ENCODE measurements at places on chromosomes 1 and 21.

DNA sequence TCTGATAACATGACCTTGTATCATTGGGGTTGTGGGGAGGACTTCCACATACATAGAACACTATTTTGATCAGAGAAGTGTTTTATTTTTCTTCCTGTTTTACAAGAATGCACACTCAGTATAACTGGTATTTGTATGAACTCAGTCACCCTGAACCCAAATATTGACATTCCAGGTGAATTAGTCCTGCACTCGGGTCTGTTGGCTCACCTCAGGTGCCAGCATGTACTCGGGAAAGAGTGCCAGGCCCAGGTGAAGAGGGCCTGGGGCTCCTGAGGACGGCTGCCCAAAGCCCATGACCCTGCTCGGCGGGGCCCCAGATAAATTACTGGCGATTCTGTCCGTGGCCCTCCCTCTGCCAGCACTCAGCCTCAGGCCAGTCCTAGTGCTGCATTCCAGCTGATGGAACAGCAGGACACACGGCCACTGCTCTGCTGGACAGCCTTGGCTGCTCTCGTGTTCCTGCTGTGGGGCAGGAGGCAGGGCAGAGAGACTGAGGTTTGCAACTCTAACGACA is 75.4 kb upstream of the TMPRSS2 start:
- peak; percentile 13 for DNase-seq

GRCh38 chr1:47962750-47963492 is 34.3 kb downstream of the TRABD2B start:
- DNase-seq, result no peak

GRCh38 chr1:31954607-31955283 is 16.6 kb upstream of the PTP4A2 start:
- DNase-seq, result peak; percentile 86

GRCh38 chr1:228150120-228150460 is 360 bp downstream of the GJC2 start:
- DNase-seq, result peak; percentile 41

DNA sequence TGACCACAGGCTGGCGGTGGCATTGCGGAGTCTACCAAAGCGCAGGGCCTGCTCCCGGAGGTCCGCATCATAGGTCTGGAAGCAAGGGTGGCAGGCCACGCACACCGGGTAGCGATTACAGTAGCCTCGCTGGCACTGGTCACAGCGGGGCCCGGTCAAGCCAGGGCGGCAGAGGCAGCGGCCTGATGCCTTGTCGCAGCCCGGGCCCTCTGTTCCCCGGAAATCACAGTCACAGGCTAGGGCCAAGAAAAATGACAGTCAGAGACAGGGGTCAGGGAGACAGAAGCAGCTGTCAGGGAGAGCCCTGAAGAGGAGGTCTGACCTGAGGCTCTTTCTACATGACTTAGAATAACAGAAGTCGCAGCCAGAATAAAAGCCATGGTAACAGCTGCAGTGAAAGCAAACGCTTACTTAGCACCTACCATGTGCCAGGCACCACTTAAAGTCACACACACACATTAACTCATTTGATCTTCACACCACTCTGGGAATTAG is 26.4 kb downstream of the LAMB3 start:
- peak; percentile 53 for DNase-seq

DNA sequence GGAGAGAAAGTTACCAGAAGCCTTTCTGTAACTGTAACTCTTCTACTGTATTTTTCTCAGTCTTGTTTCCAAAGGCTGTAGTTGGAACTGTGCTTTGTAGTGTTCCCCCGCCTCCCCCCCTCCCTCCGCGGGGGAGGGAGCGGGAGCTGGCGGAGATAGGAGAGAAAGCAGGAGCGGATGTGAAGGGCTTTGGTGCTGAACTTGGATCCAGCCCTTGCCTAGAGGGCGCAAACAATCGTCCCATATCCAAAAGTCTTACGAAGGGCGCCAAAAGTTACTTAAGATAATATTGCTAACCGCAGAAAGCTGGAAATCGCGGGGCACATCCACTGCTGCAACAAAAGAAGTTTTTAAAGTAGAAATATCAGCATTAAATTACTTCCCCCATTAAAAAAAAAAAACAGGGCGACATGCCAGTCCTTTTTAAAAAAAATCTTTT is 2.4 kb upstream of the NFIA start:
- DNase-seq, result peak; percentile 93

DNA sequence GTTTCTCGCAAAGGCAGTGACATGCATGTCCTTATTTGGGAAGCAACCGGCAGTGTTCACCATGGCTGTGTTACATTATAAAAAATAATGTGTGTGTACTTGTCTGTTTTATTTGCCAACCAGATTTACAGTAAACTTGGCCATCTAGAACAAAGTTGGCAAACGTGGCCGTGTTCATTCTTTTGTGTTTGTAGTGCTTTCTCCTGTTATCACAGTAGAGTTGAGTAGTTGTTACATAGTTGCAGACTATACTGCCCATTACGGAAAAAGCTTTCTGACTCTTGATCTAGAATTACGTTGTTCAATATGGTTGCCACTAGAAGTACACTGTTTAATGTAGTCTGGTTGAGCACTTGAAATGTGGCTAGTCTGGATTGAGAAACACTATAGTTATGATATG is 19.4 kb downstream of the SOAT1 start:
- no peak for DNase-seq

DNA sequence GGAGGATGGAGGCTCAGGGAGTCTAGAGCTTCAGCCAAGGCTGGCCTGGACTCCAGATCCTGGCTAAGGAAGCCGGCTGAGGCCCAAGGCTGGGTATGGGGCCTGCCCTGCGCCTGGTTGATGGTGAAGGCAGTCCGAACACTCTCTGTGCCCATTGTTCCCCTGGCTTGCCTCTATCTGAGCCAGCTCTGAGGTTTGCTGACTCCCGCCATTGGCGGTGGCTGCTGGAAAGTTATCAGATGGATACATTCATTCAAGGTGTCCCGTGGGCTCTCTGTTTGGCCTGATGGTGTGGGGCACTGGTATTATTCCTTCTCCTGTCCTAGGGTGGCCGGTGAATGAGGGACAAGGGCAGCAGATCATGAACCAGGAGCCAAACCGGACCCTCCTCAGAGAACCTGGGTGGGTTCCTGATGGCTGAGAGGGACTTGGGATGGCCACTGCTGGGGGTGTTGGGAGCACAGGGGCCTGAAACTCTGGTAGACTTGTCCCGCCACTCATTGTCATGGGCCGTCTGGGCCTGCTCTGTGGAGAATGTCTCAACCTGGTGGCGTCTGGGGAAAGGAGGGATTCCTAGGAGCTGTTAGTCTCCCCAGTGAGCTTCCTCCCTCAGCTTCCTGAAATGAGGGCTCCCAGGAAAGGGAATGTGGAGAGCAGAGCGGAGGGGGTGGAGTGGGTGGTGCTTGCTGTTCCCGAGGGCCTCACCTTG is 22.2 kb downstream of the SLC26A9 start:
- DNase-seq, result no peak

GRCh38 chr1:232218955-232219865 is 410.7 kb downstream of the SIPA1L2 start:
- DNase-seq, result peak; percentile 25

DNA sequence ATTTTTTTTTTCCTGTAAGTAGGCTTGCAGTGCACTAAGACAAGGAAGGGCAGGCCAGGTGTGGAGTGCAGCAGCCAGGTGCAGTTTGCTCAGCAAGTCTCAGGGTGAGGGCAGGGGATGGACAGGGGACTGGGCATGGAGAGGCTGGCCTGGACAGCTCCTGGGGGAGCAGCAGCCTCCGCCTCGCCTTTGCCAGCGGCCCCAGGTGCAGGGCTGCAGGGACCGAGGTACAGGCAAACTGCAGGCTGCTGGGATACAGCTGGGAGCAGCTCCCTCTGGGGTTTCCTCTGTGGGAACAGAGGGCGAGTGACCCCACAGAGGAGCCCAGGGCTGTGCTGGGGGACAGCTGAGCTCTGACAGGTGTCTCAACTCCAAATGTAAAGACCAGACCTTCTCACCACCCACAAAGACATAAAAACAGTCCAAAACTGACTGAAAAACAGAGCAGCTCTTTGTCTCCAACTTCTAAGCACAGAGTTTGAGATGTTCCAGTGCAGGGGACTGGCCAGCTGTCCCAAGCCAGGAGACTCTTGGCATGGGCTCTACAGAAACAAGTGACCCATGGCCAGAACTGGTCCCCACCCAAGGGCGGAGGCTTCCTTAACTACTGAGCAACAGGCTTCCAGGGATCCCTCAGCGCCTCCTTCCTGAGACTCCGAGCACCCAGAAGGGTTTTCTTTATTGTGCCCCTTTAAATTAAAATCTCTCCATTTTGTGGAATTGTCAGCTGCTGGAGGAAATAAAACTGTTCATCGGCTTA is 27.7 kb upstream of the AJAP1 start:
- DNase-seq, result no peak

DNA sequence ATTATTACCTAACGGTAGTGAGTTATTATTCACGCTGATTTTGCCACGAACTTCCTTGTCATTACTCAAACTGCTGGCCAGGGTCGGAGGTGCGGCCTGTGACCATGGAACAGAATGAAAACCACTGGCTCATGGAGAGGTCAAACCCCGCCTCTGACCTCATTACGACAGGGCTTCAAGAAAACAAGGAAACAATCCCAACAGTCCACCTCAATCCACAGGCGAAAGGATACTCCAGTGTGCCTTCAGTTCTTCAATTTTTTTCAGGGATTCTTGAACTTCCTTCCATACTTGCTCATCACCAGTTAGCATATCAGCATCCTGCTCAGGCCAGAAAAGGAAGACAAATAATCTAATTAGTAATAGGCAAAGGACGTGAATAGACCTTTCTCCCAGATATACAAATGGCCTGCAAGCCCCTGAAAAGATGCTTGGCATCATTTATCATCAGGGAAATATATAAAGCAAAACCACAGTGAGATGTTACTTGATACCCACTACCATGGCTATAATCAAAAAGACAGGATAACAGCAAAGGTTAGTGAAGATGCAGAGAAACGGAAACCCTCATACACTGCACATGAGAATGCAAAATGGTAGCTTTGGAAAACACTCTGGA is 643.4 kb downstream of the SMYD3 start:
- DNase-seq, result no peak
